ENCODE measurements at places on chromosomes 2 and 18.

GRCh38 chr2:173184031-173185004 is 108.7 kb downstream of the MAP3K20 start:
- peak; percentile 99 for DNase-seq

GRCh38 chr2:25362434-25363145 is 20.9 kb upstream of the DNMT3A start:
- no peak for DNase-seq

DNA sequence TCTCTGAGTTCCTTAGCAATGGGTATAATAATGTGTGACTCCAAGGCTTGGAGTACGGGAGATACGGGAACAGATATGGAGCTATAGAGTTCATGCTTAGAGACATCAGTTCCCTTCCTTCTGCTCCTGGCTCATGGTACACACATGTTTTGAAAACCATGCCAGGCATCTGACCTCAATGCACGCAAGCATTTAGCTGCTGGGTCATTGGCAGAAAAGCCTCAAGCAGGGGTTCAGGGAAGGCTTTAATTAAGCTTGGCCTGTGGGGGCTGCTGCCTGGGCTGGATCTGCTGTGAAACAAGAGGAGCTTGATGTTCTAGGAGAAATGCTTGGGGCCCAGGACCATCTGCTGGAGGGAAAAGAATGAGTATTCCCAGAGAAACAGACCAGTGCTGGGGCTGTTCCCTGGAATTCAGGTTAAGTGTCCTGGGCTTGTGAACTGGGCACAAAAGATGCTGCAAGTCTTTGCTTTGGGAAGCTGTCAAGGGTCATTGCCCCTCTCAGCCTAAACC is 3.2 kb downstream of the ALLC start:
- DNase-seq, result no peak

- peak; percentile 1 for DNase-seq
Observed at GRCh38 chr2:134926231-134926931, 7.8 kb downstream of the CCNT2 start.

- DNase-seq, result peak; percentile 7
Observed at GRCh38 chr2:70035344-70035844, 51.9 kb upstream of the PCBP1 start.

DNA sequence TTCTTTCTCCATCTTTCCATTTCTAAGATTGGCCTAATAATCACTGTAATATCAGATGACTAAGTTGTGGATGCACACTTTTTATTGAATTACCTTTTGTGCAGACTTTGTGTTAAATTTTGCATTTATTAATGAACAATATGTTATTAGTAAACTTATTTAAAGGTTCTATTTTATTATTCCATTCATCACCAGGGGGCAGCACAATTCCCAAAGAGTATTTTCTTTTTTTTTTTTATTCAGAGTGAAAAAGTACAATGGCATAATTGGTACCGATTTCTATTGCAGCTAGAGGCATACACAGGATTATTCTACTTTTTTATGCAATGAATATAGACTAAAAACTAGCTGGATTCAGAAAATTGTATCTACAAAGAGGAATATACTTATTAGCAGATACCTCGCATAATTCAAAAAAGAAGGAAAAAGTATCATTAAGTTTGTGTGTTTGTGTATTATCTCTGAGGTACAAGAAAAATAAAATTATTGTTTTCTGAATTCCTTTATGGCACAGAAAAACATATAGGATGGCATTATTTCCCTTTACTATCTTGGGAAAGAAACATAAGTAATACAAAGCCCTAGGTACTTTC is 390.6 kb downstream of the ERBB4 start:
- peak; percentile 7 for DNase-seq

- DNase-seq, result no peak
Observed at GRCh38 chr2:220178991-220179695, 551.7 kb downstream of the SLC4A3 start.

DNA sequence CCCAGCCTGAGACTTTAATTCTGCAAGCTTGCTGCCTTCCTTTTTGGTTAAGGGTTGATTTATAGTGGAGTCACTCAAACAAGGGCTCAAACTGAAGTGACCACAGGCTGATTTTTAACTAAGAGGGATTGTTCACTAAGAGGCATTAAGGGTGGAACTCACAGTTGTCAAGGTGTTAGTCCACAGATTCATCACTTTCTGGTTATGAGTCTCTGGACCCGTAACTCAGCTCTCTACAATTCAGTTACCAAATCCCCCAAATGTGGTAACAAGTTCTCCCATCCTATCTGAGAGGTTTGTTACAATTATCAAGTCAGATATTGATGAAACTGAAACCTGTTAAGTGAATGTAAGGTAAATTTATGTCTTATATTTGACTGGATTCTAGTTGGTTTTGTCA is 185.9 kb upstream of the KLHL14 start:
- DNase-seq, result no peak

GRCh38 chr2:200735061-200735460 is 76.6 kb upstream of the BZW1 start:
- peak; percentile 21 for DNase-seq

GRCh38 chr2:144253743-144254142 is 266.2 kb downstream of the ZEB2 start:
- DNase-seq, result no peak

DNA sequence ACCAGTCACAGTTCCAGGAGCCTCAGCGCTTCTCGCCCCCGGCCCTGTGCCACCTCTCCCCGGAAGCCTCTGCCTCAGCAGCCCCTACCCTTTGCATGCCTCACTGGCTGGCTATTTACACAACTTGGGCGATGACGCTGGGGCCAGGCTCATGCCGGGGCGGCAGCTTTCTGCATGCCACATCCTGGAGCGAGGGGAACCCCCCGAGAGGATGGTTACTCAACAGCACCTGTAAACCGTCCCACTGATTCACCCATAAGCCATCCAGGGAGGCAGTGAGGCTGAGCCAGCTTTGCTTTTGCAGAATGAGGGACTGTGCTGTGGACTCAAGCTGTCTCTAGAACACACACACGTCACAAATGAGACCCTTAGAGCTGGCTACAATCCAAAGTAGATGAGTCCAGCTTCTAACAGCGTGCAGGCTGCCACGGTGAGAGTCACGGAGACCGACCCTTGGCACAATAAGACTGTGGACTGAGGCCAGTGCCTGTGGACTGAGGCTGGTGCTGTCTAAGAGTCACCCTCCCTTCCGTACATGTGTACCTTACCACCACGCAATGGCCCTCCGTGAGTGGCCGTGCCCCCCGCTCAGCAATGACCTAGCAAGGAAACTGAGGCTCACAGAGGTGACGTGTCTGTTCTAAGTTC is 45.6 kb upstream of the ODC1 start:
- peak; percentile 5 for DNase-seq

DNA sequence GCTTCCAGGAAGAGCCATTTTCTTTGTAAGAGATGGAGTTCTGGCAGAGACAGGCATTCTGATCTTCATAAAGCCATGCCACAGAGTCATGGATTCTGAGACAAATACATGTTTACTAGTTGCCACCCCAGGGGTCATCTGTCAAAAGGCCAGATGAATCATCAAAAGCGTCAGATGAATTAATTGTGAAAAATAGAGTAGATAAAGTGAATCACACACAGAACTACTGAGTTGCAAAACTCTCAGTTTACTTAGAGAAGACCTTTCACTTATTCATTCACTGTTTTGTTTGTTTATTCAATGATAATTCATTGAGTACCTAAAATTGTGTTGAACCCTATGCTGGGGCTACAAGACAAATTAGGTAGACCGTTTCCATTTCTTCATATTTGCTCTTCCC is 157.7 kb upstream of the SERPINE2 start:
- DNase-seq, result no peak

GRCh38 chr2:10161206-10161931 is 38.8 kb downstream of the RRM2 start:
- no peak for DNase-seq

GRCh38 chr2:64543008-64543697 is 19.0 kb downstream of the AFTPH start:
- peak; percentile 79 for DNase-seq

DNA sequence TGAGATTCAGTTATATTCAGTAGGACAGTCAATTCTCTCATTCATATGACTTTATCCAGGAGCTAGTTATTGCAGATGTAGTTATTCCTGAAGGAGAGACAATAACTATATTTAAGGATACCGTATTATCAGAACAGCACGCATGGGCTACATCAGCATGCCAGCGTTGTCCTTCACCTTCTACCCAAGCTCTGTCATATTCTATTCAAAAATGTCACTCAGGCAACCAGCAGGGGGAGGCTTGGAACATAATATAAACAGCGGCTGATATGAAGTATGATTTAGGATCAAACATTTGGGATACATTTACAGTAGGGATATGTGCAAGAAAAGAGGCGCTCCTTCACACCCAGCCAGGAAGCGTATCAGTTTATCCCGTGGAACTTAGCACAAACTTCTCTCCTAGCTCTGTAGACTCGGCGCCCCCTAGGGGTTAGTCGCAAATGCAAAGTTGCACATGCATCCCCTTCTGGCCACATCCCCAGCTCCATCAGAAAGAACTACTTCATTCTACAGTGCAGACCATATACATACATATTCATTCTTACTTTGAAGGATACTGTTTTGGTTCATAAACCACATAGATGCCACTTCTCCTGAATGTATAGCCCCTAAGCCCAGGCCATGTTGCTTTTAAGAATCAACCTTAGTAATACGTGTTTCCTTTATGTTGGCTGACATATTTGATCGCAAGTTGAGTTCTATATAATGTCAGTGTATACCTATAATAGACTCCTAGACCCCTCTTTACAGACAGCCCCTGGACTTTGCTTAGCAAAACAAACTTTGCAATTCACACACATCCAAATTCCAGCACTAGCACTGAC is 759.4 kb downstream of the ADCYAP1 start:
- peak; percentile 25 for DNase-seq

GRCh38 chr2:129504646-129505045 is 474.8 kb upstream of the RAB6C start:
- no peak for DNase-seq

GRCh38 chr2:20565623-20566236 is 85.2 kb downstream of the HS1BP3 start:
- peak; percentile 49 for DNase-seq

GRCh38 chr2:169925968-169926367 is 98.7 kb downstream of the UBR3 start:
- no peak for DNase-seq

DNA sequence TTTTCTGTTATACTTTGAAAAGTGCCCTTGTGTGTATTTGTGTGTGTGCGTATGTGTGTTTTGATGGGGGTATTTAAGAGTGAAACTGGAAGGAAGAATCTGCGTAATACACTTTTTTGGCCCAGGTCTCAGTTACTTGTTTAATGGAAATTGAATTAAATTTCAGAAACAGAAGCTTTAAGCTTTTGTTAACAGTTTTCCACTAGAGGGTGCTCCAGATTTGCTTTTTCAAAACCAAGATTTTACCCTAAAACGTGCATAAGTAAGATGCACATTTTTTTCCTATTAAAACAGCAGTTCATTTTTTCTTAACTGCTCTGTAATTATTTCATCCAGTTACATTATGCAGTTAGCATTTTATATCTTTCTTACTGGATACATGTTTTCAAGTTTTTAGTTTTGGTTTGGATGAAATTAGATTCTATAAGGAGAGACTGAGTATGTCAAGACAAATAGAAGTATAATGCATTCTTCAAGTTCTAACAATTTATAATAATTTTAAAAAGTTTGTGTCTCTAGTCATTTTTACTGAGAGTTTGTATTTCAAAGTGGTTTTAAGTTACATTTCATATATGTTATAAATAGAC is 97.2 kb downstream of the PIK3C3 start:
- peak; percentile 37 for DNase-seq

- no peak for DNase-seq
Observed at GRCh38 chr2:57434441-57434840, 612.2 kb upstream of the VRK2 start.

GRCh38 chr2:106120432-106120831 is 73.7 kb downstream of the UXS1 start:
- DNase-seq, result no peak

GRCh38 chr2:105950521-105951383 is 206.0 kb downstream of the NCK2 start:
- peak; percentile 6 for DNase-seq

GRCh38 chr18:38174594-38174993 is 609.0 kb upstream of the CELF4 start:
- no peak for DNase-seq

GRCh38 chr18:3454365-3455089 is 4.6 kb downstream of the TGIF1 start:
- DNase-seq, result peak; percentile 59

DNA sequence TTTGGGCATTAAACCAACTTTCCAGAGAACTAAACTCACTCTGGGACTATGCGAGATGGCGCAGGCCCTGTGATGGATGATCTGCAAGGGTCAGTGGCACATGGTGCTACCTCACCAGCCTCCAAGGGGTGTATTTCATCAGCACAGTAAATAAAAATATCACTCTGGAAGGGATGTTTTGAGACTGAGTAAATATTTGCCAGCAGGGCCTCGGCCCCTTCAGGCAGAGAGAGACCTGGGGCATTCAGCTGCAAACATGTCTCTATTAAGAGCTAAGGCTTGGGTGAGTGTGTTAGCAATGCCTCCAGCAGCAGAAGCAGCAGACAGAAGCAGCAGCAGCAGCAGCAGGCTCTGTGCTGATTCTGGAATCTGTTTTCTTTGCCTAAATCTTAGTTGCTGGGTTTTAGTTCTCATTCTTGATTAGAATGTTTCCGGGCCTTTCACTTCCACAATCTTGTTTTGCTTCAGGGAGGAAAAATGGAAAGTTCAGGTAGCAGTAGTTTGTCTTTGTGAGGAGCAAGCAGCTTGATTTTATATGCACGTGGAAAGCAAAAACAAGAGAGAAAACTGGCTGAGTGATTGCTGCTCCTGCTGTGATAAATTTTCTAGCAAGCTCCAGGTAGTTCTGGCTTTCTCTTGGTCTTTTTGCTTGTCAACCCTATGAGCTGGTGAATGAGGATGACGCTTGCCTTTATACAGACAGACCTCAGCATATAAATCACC is 18.6 kb downstream of the ADCYAP1 start:
- DNase-seq, result no peak

DNA sequence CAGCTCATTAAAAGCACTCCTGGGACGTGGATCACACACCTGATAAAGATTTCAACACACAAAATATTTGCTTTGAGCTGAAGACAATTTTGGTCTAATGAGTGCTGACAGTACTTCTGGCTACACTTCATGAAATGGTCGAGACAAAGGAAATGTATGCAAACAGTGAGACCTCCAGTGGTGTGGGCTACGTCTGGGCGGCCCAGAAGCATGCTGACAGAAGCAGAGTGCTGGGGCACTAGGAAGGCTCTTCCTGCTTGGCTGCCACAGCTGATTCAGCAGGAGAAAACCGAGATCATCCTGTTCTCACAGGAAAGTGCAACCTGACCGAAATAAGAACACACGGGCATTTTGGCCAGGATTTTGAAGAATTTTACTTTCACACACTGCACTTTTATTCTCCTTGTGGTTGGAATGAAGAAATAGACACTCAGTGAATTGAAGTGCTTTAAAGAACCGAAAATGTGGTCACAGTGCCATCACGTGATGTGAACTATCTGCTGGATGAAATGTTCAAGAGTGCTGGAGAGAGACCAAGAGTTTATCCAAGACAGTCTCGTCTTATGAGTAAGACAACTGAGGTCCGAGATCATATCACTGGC is 149.5 kb downstream of the CCBE1 start:
- DNase-seq, result peak; percentile 86

Data from fibroblast of skin of abdomen (primary cell).